Activated naive CD8-positive, alpha-beta T cell treated with anti-CD3 and anti-CD28 coated beads for 36 hours (primary cell): ENCODE measurements at places on chromosomes 5 and 9. TPM values are rescaled to one million over a fixed set of nuclear protein-coding genes. Genes with fewer than 3 reads are reported as not detected.

GRCh38 chr9:96467784-96468183, 17.8 kb downstream of the HABP4 start:
- H3K4me3 ChIP-seq, result no peak overlapping the region
- H3K27me3 ChIP-seq, result no peaks in the 10 kb centered on the region
- no peak for DNase-seq
- H3K27ac ChIP-seq, result no peak overlapping the region
- H3K4me1 ChIP-seq, result no peaks in the 10 kb centered on the region

DNA sequence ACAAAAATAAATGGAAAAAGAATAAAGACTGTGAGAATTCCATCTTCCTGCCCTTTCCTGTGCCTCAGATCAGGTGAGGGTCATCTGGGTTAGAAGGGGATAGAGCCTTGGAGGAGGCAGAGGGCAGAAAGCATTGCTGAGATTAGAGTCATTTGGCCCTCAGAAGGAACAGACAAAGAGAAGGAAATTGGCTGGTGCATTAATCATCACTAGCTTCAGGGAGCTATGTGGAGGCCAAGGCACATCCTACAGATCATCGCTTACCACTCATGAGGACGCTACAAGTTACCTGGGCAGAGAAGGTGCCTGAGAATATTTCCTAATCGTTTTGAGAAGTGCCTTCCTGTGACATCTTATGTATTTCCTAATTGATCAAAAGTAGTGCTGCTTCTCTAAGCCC, 74.5 kb downstream of the C7 start:
- no peaks in the 10 kb centered on the region for H3K4me1 ChIP-seq
- no peak for DNase-seq
- H3K27me3 ChIP-seq, result peaks cover 12% of the 10 kb centered on the region
- no peak overlapping the region for H3K27ac ChIP-seq

DNA sequence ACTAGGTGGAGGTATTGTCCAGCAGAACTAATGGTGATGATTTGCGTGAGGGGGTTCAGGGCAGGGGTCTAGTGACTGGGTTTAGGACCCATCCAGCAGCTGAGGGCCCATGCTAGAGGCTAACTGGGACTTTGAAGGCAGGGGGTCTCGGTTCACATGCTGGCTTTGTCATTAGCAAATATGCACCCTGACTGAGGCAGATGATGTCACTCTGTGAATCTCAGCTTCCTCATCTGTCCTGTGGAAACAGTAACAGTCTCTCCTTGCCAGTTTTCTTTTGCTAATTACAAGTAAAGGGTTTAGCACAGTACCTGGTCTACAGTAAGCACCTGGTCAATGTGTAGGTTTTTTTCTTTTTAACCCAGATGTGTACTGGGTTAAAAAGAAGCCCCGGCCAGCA, 5.2 kb downstream of the SH2D3C start:
- no peak overlapping the region for H3K27ac ChIP-seq
- H3K4me1 ChIP-seq, result peaks cover 49% of the 10 kb centered on the region
- no peak for DNase-seq
- peaks cover 28% of the 10 kb centered on the region for H3K36me3 ChIP-seq
- no peak overlapping the region for H3K4me3 ChIP-seq

The LCN10 gene
- total RNA-seq, result 5.4 TPM

DNA sequence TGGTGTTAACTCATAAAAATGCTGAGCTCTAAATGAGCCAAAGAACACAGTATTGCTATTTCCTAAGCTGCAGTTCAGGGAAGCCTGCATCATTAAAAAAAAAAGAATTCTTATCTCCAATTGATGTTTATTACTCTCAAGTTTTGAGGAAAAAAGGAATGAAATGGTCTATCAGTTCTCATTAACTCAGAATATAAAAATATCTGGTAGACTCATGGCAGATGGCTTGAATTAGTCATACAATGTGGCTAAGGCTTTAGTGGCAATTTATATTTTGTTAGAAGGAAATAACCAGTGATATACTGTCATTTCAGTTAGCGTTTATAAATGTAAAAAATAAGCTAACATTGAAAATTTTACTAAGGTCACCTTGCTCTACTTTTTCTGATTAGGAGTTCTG, 1403.4 kb upstream of the C9orf72 start:
- no peak overlapping the region for H3K4me3 ChIP-seq
- DNase-seq, result no peak
- H3K27me3 ChIP-seq, result no peaks in the 10 kb centered on the region
- H3K27ac ChIP-seq, result no peak overlapping the region
- H3K4me1 ChIP-seq, result no peaks in the 10 kb centered on the region
